Tibial nerve (tissue), 4 donors: ENCODE measurements at places on chromosomes 12 and 14. TPM values are rescaled to one million over a fixed set of nuclear protein-coding genes. Genes with fewer than 3 reads are reported as not detected.

Gene CDH24
- 3.9 TPM for total RNA-seq

Gene COX14
- 54.3 TPM for total RNA-seq

Gene CHGA
- not detected for total RNA-seq

Gene PARPBP
- 0.87 TPM for total RNA-seq

Gene ACSM4
- not detected for total RNA-seq

Gene RNU7-1
- total RNA-seq = not detected

Gene DPF3
- total RNA-seq = 0.90 TPM

Gene SYNDIG1L
- not detected for total RNA-seq

Gene PTPRR
- not detected for total RNA-seq

Gene PROX2
- total RNA-seq = not detected

Gene WNT1
- total RNA-seq = not detected

Gene MEG3
- total RNA-seq = 169 TPM

Gene MYO1A
- 0.59 TPM for total RNA-seq

Gene ATL1
- total RNA-seq = 13.5 TPM

Gene SUPT16H
- total RNA-seq = 59.0 TPM

Gene BDKRB2
- total RNA-seq = 23.2 TPM

Gene INHBC
- total RNA-seq = not detected

Gene OR8S1
- not detected for total RNA-seq

Gene KCNK13
- 3.6 TPM for total RNA-seq

Gene GLS2
- 2.1 TPM for total RNA-seq
